AG10803 (cell line): ENCODE measurements at places on chromosomes 11 and 22.

DNA sequence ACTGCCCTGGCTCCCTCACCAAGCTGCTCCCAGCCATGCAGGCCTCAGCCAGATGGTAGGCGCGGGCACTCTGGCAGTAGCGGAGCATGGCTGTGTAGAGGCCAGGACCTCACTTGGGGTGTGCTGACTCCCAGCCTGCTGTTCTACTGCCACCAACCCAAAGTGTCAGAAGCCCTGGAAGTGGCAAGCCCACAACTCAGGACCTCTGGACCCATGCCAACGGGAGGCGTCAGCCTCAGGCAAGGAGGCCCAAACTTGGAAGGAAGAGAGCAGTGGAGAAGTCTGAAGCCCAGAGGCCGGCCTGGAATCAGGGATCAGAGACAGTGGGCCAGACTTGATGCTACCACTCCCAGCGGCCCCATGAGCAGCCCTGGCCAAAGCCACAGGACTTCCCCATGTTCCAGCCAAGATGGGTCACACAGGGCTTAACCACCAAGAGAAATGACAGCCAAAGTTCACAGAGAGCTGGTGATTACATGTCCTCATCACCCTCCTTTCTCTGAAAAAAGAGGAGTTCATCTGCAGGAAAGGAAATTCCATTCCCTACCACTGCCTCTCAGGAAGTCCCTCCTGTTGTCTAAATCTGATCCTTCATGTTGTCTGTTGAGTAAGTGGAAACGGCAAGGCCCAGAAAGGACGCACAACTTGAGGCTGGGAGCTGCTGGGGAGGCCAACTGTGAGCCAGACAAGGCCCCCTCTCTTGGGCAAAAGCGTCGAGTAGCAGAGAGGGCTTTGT lies 4.4 kb downstream of the ARRB1 start:
- peak; percentile 77 for DNase-seq

DNA sequence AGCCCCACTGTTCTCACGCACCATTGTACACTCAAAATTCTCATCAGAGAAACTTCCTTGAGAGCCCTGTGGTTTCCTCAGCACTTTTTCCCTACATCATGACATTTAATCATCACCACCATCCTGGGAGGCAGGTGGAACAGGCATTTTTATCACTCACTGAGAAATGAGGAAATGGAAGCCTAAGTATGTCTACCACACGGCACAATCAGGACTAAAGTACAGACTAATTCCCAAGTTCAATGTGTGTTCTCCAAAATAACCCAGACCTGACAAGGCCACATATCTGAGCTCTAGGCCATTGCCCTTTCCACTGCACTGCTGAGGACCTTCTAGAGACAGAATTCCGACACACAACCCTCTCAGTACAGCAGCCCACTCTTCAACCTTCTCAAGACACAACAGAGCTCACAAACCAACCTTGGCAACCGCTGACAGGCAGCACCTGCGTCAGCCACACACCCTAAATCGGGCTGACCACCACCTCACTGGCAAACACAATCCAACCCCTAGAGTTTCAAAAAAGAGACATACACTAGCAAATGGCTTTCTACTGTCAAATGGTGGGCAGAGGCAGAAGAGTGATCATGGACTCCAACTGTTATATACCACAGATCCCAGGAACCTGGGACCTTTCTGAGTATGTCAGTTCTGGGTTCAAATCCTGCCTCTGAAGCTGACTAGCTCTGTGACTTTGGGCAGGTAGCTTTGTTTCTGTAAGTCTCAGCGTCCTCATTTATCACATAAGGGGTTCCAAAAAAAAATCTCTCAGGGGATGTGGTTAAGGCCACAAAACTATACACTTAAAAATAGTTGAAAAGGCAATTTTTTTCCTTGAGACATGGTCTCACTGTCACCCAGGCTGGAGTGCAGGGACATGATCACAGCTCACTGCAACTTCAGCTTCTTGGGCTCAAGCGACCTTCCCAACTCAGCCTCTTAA lies 16.3 kb downstream of the SMCO4 start:
- DNase-seq = no peak

- peak; percentile 33 for DNase-seq
Measured at GRCh38 chr11:75263944-75264349, 23.4 kb downstream of the TPBGL start.

- no peak for DNase-seq
Measured at GRCh38 chr22:41776381-41776780, 24.1 kb upstream of the CCDC134 start.

- DNase-seq = peak; percentile 6
Measured at GRCh38 chr11:46504817-46505613, 88.8 kb downstream of the AMBRA1 start.

- DNase-seq = no peak
Measured at GRCh38 chr11:69594481-69594880, 46.5 kb upstream of the CCND1 start.

GRCh38 chr11:12232160-12232559 lies 121.8 kb downstream of the MICAL2 start:
- peak; percentile 38 for DNase-seq

GRCh38 chr11:117702946-117703598 lies 93.9 kb downstream of the DSCAML1 start:
- no peak for DNase-seq

DNA sequence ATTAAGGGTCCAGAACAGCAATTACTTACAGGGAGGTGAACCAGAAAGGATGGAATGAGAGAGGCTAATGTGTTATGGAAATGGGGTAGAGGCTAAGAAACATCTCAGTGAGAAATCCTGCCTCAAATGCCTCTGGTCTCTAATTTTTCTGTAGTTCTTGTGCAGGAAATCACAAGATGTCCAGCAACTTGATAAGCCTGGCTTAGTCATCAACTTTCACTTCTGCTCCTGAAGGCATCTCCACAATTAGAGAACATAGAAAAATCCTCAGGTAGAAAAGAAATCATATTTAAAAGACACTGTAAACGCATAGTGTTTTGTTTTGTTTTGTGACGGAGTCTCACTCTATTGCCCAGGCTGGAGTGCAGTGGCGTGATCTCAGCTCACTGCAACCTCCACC lies 18.7 kb downstream of the MRGPRX4 start:
- DNase-seq = no peak

GRCh38 chr11:76997512-76997911 lies 36.7 kb upstream of the B3GNT6 start:
- no peak for DNase-seq

- no peak for DNase-seq
Measured at GRCh38 chr11:118016104-118016503, 29.9 kb downstream of the IL10RA start.

GRCh38 chr11:119729951-119730613 lies 1.1 kb upstream of the NECTIN1 start:
- peak; percentile 63 for DNase-seq

DNA sequence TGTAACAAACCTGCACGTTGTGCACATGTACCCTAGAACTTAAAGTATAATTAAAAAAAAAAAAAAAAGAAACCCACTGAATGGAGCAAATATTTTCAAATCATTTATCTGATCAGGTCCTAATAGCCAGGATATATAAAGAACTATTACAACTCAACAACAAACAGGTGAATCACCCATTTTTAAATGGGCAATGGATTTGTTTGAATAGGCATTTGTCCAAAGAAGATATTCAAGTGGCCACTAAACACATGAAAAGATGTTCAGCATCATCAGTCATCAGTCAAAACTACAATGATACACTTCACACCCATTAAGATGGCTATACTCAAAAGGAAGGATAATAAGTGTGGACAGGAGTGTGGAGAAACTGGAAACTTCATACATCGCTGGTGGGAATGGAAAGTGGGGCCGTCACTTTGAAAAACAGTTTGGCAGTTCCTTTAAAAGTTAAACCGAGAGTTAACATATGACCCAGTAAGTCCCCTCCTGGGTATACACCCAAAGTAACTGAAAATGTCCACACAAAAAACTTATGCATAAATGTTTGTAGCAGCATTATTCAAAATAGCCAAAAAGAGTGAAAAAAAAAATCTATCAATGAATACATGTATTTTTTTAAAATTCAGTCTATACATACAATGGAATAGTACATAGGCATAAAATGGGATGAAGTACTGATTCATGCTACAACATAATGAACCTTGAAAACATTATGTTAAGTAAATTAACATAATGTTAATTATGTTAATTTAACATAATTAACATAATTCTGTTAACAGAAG lies 53.1 kb downstream of the ARRB1 start:
- no peak for DNase-seq

DNA sequence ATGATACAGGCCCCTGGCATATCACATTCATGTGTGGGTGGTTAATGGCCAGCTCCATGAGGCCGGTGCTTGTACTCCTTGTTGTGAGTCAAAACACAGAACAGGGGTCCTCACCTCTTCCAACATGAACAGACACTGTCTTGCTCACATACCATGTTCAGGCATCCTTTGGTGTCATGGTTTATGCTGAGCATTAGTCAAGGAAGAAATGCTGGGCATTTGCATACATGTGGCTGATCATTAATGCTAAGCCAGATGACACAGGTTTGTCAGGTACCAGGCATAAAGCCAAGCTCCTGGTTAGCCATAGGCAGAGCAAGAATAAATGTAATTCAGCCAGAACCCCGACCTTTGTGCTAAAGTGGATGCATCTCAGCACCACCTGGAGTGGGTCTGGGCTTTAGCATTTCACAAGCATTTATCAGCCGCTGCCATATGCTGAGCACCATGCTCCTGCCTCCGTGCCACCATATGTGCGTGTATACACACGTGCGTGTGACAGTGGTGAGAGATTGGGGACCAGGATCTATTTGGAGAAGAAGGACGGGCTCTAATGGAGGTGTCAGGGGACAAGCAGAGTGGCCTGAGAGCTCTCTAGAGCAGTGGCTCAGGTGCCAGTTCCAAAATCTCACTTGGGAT lies 55.0 kb downstream of the MICAL2 start:
- DNase-seq = no peak

DNA sequence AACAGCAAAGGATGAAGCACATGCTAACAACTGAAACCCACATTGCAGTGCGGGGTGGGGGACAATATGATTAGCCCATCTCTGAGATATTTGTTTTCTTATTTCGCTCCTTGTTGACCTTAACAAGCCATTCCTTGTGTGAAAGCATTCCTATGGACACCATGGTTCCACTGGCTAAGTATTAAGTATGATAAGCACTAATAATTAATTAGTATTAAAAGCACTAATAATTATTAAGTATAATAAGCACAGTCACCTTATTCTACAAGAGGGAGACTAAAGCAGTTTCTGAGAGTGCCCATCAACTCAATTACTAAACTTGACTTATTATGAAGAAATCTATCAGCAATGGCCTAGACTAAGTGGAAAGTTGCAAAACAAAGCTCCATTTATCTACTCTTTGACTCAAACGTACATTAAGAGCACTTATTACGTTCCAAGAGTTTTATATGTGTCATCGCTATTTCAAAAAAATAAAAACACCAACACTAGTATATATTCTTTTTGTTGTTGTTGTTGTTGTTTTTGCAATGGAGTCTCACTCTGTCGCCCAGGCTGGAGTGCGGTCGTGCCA lies 65.3 kb downstream of the RBFOX2 start:
- DNase-seq = no peak

GRCh38 chr22:19703869-19704268 lies 10.4 kb upstream of the SEPTIN5 start:
- no peak for DNase-seq

- no peak for DNase-seq
Measured at GRCh38 chr11:94524341-94524740, 12.1 kb downstream of the C11orf97 start.
